ENCODE measurements at places on chromosomes 11 and 22.

DNA sequence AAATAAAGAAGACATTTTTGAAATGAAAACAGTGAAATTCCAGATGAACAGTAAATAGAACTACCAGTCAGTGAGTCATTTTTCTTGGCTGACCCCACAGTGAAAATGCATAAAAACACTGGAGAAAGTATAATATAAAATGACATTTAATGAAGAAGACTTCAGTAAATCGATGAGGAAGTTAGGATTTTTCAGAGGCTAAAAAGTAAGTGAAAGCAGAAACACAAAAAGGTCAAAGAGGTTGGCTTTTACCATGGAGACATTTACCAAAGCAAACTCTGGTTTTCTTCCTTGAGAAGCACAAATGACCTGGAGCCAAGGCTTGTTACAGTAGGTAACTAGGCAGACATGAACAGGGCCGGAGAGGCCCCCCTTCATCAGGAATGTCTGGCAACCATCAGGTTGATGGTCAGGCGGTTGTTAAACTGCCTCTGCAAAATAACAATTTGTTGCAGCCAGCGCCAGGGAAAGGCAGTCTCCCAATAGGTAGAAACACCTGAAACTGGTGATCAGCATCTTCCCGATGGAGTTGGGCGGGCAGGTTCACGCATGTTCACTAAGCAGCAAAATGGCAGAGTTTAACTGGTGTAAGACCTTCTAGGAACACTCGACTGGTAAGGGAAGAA is 16.7 kb upstream of the TMEM123 start:
- DNase-seq = no peak

- DNase-seq = no peak
Observed at GRCh38 chr22:22663861-22664800, 19.7 kb downstream of the GGTLC2 start.

DNA sequence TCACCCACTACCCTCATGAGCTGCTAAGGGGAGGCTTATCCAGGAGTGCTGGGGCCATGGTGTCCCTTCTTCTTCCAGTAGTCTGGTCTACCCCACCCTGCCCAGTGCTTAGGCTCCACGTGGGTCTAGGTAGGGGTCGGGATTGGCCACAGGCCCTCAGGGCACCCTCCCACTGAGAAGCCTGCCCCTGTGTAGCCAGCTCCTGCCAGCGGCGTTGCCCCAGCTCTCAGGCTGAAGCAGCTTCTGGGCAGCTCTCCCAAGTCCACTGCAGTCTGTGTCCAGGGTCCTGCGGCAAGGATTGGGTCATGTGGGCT is 24.0 kb upstream of the RIC3 start:
- DNase-seq = no peak

- no peak for DNase-seq
Observed at GRCh38 chr11:6925636-6926207, 504 bp upstream of the ZNF215 start.

Measured in activated CD8-positive, alpha-beta memory T cell treated with anti-CD3 and anti-CD28 coated beads for 1 hour (primary cell).